ENCODE measurements at places on chromosomes 11 and 22. TPM values are rescaled to one million over a fixed set of nuclear protein-coding genes. Genes with fewer than 3 reads are reported as not detected.

DDT gene
- polyA plus RNA-seq = 103 TPM

MYO18B gene
- polyA plus RNA-seq = not detected

TPBGL gene
- polyA plus RNA-seq = 0.30 TPM

PITPNB gene
- 68.8 TPM for polyA plus RNA-seq

CHRM1 gene
- polyA plus RNA-seq = not detected

NEFH gene
- 1.1 TPM for polyA plus RNA-seq

TEAD1 gene
- not detected for polyA plus RNA-seq

DRD2 gene
- not detected for polyA plus RNA-seq

TMPRSS13 gene
- polyA plus RNA-seq = 0.94 TPM

SSTR3 gene
- polyA plus RNA-seq = 0.50 TPM

SEC14L6 gene
- polyA plus RNA-seq = not detected

CDC42BPG gene
- not detected for polyA plus RNA-seq

NDUFA6 gene
- polyA plus RNA-seq = 137 TPM

TSSK2 gene
- not detected for polyA plus RNA-seq

IL17REL gene
- polyA plus RNA-seq = not detected

C2CD3 gene
- polyA plus RNA-seq = 4.5 TPM

APOBEC3H gene
- 5.7 TPM for polyA plus RNA-seq

P2RX6 gene
- polyA plus RNA-seq = not detected

SOX6 gene
- not detected for polyA plus RNA-seq

BMAL1 gene
- 38.8 TPM for polyA plus RNA-seq

LRRC74B gene
- not detected for polyA plus RNA-seq

PATE2 gene
- polyA plus RNA-seq = not detected

FGF4 gene
- not detected for polyA plus RNA-seq

KCTD14 gene
- not detected for polyA plus RNA-seq

ANO1 gene
- polyA plus RNA-seq = not detected

NXPE1 gene
- polyA plus RNA-seq = not detected

C11orf86 gene
- not detected for polyA plus RNA-seq

Measured in CD4-positive, alpha-beta memory T cell (primary cell).